ENCODE measurements at places on chromosomes 2 and 18.
A peak's percentile ranks its signal among the peaks of the same experiment; 100 is the strongest.

GRCh38 chr2:97267411-97268074, 154.6 kb downstream of the ANKRD36 start:
- no peak for DNase-seq

DNA sequence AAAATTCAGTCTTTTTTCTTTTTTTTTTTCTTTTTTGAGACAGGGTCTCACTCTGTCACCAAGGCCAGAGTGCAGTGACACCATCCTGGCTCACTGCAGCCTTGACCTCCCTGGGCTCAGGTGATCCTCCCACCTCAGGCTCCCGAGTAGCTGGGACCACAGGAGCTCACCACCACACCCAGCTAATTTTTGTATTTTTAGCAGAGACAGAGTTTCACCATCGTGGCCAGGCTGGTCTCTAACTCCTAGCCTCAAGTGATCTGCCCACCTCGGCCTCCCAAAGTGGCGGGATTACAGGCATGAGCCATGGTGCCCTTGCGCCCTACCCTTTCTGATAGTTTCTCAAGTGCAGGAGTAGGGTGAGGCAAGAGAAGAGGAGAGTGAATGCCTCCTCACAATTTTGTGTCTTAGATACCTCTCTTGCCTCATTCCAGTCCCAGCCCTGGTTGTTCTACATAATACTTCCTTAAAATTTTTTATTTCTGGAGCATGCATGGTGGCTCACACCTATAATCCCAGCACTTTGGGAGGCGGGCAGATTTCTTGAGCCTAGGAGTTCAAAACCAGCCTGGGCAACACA, 68.2 kb upstream of the CAB39 start:
- DNase-seq: no peak

DNA sequence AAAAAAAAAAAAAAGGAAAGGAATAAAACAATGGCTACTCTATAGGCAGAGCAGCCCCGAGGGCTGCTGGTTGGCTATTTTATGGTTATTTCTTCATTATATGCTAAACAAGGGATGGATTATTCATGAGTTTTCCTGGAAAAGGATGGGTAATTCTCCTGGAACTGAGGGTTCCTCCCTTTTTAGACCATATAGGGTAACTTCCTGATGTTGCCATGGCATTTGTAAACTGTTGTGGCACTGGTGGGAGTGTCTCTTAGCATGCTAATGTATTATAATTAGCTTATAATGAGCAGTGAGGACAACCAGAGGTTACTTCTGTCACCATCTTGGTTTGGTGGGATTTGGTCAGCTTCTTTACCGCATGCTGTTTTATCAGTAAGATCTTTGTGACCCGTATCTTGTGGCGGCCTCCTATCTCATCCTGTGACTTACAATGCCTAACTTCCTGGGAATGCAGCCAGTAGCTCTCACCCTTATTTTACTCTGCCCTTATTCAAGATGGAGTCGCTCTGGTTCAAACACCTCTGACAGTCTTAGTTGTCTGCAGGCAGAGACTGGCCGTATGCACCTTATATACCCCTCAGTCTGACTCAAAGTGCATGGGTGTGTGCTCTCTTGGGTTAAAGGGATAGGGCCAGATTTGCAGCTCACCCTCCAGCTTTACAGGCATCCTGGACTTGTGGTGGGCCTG, 57.7 kb downstream of the HAUS1 start:
- DNase-seq: no peak

DNA sequence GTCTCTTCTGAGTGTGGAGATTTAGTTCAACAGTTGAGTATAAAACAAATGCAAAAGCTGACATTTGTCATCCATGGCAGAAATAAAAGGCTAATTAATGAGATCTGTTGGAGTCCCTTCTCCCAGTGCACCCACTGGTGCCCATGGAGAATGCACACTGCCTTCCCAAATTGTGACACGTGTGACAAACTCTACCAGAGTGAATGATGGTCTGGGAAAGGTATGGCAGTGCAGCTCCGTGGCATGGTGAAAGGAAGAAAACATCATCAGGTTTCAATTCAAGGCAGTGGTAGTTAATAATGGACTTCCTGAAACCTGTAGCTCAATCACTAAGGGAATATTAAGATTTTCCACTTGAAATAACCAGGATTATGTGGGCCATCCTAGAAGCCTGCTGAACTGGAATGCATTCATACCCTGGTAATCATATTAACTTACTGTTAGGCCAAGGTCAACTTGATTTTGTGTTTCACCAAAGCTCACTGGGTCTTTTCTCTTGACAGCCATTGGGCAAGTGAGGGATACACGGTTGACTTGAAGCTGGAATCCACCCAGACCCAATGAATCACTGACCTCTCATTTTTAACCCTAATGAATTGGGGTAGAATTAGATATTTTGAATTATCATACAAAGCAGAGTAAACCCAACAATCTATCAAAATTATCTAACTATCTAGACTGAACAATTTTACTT, 167.6 kb downstream of the AFF3 start:
- DNase-seq: peak; percentile 89

- no peak for DNase-seq
These were observed 143.2 kb upstream of the KYNU start for GRCh38 chr2:142734231-142734630.

GRCh38 chr2:225479386-225479785, 79.9 kb downstream of the NYAP2 start:
- no peak for DNase-seq

DNA sequence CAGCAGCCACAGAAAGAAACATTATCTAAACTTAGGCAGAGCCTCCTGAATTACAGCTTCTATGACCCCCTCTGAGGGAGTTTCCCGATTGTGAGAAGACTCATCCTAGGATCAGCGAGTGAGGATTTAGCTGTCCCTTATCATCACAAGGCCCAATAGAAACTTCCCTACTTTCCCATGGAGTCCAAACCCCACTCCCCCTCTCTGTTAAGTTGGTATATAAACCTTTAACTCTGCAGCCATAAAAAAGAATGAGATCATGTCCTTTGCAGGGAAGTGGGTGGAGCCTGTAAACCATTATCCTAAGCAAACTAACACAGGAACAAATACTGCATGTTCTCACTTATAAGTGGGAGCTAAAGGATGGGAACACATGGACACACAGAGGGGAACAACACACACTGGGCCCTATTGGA, 78.8 kb downstream of the MYL12B start:
- no peak for DNase-seq

All from HS-5 (cell line).